CD4-positive, CD25-positive, alpha-beta regulatory T cell (primary cell): ENCODE measurements at places on chromosomes 2 and 18. TPM values are rescaled to one million over a fixed set of nuclear protein-coding genes. Genes with fewer than 3 reads are reported as not detected.
A peak's percentile ranks its signal among the peaks of the same experiment; 100 is the strongest.

GRCh38 chr18:45186832-45187231, 428.4 kb upstream of the SLC14A2 start:
- no peak for DNase-seq
- no peaks in the 10 kb centered on the region for H3K27me3 ChIP-seq
- H3K4me3 ChIP-seq, result no peak overlapping the region
- no peak overlapping the region for H3K27ac ChIP-seq
- H3K4me1 ChIP-seq, result no peaks in the 10 kb centered on the region
- H3K36me3 ChIP-seq, result no peaks in the 10 kb centered on the region

- peak overlapping the region; percentile 78 for H3K4me3 ChIP-seq
- DNase-seq, result no peak
- H3K36me3 ChIP-seq, result no peaks in the 10 kb centered on the region
- H3K4me1 ChIP-seq, result peaks cover 80% of the 10 kb centered on the region
These were observed 6.5 kb downstream of the LPIN1 start for GRCh38 chr2:11752906-11753305.

GRCh38 chr2:205103699-205104098, 558.4 kb downstream of the PARD3B start:
- H3K36me3 ChIP-seq, result no peaks in the 10 kb centered on the region
- H3K27me3 ChIP-seq, result no peaks in the 10 kb centered on the region
- DNase-seq, result no peak
- H3K4me1 ChIP-seq, result no peaks in the 10 kb centered on the region
- H3K4me3 ChIP-seq, result no peak overlapping the region
- no peak overlapping the region for H3K27ac ChIP-seq

DNA sequence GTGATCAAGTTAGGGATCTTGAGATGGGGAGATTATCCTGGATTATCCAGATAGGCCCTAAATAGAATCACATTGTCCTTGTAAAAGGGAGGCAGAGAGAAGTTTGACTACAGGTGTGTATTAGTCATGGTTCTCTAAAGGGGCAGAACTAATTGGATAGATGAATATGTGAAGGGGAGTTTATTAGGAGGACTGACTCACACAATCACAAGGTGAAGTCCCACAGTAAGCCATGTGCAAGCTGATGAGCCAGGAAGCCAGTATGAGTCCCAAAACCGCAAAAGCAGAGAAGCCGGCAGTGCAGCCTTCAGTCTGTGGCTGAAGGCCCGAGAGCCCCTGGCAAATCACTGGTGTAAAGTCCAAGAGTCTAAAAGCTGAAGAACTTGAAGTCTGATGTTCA, 275.8 kb downstream of the KCNS3 start:
- H3K4me1 ChIP-seq, result no peaks in the 10 kb centered on the region
- H3K27me3 ChIP-seq, result no peaks in the 10 kb centered on the region
- H3K4me3 ChIP-seq, result no peak overlapping the region
- H3K36me3 ChIP-seq, result no peaks in the 10 kb centered on the region
- DNase-seq, result no peak
- H3K27ac ChIP-seq, result no peak overlapping the region

GRCh38 chr2:48069769-48070168, 163.5 kb upstream of the FBXO11 start:
- H3K4me3 ChIP-seq, result no peak overlapping the region
- peaks cover 10% of the 10 kb centered on the region for H3K27me3 ChIP-seq
- no peak overlapping the region for H3K27ac ChIP-seq
- no peaks in the 10 kb centered on the region for H3K36me3 ChIP-seq
- H3K4me1 ChIP-seq, result no peaks in the 10 kb centered on the region
- DNase-seq, result no peak

GRCh38 chr2:23568211-23568610, 183.2 kb downstream of the KLHL29 start:
- H3K4me1 ChIP-seq, result no peaks in the 10 kb centered on the region
- H3K27ac ChIP-seq, result no peak overlapping the region
- H3K27me3 ChIP-seq, result peaks cover 2% of the 10 kb centered on the region
- H3K4me3 ChIP-seq, result no peak overlapping the region
- no peak for DNase-seq

DNA sequence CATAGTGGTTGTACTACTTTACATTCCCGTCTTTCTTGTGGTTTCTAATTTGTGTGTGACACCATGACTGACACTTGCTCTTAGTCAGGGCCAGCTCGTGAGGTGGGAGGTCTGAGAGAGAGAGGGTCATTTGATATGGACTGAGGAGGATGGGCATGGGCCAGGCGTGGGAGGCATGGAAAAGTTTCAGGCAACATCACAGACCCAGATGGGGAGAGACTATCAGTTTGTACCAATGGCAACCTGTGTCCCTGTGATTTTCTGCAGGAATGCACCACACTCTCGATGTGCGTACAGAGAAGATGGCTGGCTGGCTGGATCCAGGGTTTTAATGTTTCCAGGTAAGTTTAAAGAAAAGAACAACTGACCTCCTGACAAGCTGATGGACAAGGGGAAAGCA, 273.6 kb downstream of the CYRIA start:
- H3K27me3 ChIP-seq, result no peaks in the 10 kb centered on the region
- H3K36me3 ChIP-seq, result no peaks in the 10 kb centered on the region
- no peak for DNase-seq
- no peaks in the 10 kb centered on the region for H3K4me1 ChIP-seq

GRCh38 chr2:23385351-23385747, 370 bp downstream of the KLHL29 start:
- no peak overlapping the region for H3K27ac ChIP-seq
- peaks cover 10% of the 10 kb centered on the region for H3K4me1 ChIP-seq
- H3K4me3 ChIP-seq, result no peak overlapping the region
- H3K36me3 ChIP-seq, result no peaks in the 10 kb centered on the region
- no peak for DNase-seq

DNA sequence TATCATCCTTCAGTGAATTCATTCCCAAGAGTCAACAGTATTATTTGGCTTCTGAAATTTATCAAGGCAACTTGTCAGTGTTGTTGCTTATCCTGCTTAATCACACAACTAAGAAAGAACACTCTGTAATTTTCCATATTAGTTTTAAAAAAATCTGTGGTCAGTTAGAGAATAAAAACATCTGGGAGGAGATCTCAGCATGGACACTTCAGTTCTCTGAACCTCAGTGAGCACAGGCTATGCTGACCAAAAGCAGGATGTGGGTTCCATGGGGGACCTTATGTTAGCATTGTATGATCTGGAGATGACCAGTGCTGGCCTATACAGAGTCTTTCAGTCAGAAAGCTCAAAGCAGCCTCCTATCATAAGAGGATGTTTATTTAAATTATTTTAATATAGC, 79.1 kb upstream of the KLHL14 start:
- no peaks in the 10 kb centered on the region for H3K4me1 ChIP-seq
- H3K4me3 ChIP-seq, result no peak overlapping the region
- H3K36me3 ChIP-seq, result no peaks in the 10 kb centered on the region
- DNase-seq, result no peak
- H3K27me3 ChIP-seq, result no peaks in the 10 kb centered on the region

GRCh38 chr2:158600155-158600802, 143.5 kb downstream of the PKP4 start:
- H3K36me3 ChIP-seq, result no peaks in the 10 kb centered on the region
- no peaks in the 10 kb centered on the region for H3K27me3 ChIP-seq
- H3K4me1 ChIP-seq, result no peaks in the 10 kb centered on the region
- H3K27ac ChIP-seq, result no peak overlapping the region
- no peak for DNase-seq

Gene MRPL30
- 13.9 TPM for total RNA-seq

Gene MEIS1
- total RNA-seq, result 3.6 TPM

GRCh38 chr2:52115750-52116149, 1083.8 kb upstream of the NRXN1 start:
- H3K36me3 ChIP-seq, result no peaks in the 10 kb centered on the region
- H3K27ac ChIP-seq, result no peak overlapping the region
- H3K4me3 ChIP-seq, result no peak overlapping the region
- H3K4me1 ChIP-seq, result no peaks in the 10 kb centered on the region
- no peaks in the 10 kb centered on the region for H3K27me3 ChIP-seq

DNA sequence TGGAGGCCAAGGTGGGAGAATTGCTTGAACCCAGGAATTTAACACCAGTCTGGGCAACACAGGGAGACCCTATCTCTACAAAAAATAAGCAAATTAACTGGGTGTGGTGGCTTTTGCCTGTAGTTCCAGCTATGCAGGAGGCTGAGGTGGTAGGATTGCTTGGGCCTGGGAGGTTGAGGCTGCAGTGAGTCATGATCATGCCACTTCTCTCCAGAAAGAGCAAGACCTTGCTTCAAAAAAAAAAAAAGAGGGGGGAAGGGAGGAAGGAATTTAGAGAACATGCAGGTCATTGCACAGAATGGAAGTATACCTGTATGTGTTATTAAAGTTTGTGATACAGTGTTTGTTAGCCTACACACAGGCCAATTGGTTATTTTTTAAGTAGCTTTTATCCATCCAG, 25.8 kb downstream of the PKP4 start:
- no peak overlapping the region for H3K27ac ChIP-seq
- H3K36me3 ChIP-seq, result no peaks in the 10 kb centered on the region
- no peak for DNase-seq

Gene ADAM23
- total RNA-seq, result 0.10 TPM

GRCh38 chr2:152465541-152465940, 130.6 kb downstream of the FMNL2 start:
- H3K27me3 ChIP-seq, result peaks cover 4% of the 10 kb centered on the region
- H3K4me1 ChIP-seq, result no peaks in the 10 kb centered on the region
- no peak overlapping the region for H3K4me3 ChIP-seq
- no peaks in the 10 kb centered on the region for H3K36me3 ChIP-seq

GRCh38 chr2:174692256-174692919, 71.9 kb downstream of the CHRNA1 start:
- H3K36me3 ChIP-seq, result no peaks in the 10 kb centered on the region
- no peaks in the 10 kb centered on the region for H3K27me3 ChIP-seq

Gene KLHL41
- not detected for total RNA-seq

DNA sequence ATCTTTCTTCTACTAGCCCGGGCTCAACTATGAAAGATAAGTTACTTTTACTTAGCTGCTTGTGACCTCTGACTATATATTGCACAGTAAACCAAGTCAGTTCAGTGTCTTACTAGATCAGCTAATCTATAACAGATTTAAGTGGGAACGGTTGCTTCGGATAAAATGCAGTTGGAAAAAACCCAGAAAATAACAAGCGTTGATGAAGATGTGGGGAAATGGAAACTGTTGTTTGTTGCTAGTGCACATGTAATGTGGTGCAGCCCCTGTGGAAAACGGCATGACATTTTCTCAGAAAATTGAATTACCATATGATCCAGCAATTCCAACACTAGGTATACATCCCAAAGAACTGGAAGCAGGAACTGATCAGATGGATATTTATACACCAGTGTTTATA, 248.5 kb downstream of the PRKCE start:
- no peaks in the 10 kb centered on the region for H3K4me1 ChIP-seq
- DNase-seq, result no peak
- no peak overlapping the region for H3K27ac ChIP-seq
- no peaks in the 10 kb centered on the region for H3K36me3 ChIP-seq
- no peak overlapping the region for H3K4me3 ChIP-seq

GRCh38 chr18:11146947-11147345, 2.4 kb downstream of the PIEZO2 start:
- H3K4me1 ChIP-seq, result no peaks in the 10 kb centered on the region
- H3K27me3 ChIP-seq, result no peaks in the 10 kb centered on the region
- no peak overlapping the region for H3K4me3 ChIP-seq

- peak; percentile 89 for DNase-seq
- H3K27me3 ChIP-seq, result no peaks in the 10 kb centered on the region
- H3K4me3 ChIP-seq, result peak overlapping the region; percentile 67
- peaks cover 89% of the 10 kb centered on the region for H3K4me1 ChIP-seq
- peak overlapping the region; percentile 81 for H3K27ac ChIP-seq
These were observed 21.2 kb upstream of the ACVR1 start for GRCh38 chr2:157897106-157897971.

DNA sequence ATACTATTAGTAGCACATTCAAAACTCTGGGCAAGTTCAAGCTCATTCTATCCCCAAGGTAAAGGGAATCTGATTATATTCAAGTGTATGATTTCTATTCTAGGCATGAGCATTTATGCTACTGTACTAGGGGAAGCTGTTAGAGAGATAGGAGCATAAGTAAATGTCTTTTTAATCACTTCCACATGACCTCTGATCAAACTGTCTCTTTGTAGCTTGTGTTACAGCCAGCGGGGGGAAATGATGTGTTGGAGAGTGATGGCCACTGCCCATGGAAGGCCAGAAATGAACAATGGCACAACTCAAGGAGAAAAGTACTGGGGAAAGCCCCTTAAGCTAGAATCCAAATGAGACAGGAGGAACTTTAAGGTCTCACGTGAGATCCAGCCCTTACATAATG, 894.9 kb upstream of the CDH2 start:
- H3K27me3 ChIP-seq, result no peaks in the 10 kb centered on the region
- no peak for DNase-seq
- H3K36me3 ChIP-seq, result no peaks in the 10 kb centered on the region

DNA sequence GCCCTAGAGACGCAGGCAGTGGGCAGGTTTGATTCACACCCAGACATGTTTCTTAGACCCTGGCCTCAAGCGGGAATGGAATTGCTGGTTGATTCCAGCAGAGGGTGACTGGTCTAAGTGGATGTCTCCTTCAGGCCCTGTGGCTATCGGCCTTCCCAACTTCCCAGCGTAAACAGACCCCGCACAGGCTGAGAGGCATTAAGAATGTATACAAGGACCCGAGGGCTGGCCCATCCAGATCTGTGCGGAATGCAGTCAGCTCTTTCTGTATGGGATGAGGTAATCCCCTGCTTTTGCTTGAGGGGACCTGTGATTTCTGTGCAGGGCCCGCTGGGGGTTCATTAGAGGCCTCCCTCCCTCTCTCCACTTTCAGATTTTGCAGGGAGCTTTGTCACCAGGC, 6.5 kb downstream of the ACKR3 start:
- no peak overlapping the region for H3K4me3 ChIP-seq
- no peaks in the 10 kb centered on the region for H3K27me3 ChIP-seq
- H3K4me1 ChIP-seq, result no peaks in the 10 kb centered on the region
- no peak overlapping the region for H3K27ac ChIP-seq
- no peak for DNase-seq

DNA sequence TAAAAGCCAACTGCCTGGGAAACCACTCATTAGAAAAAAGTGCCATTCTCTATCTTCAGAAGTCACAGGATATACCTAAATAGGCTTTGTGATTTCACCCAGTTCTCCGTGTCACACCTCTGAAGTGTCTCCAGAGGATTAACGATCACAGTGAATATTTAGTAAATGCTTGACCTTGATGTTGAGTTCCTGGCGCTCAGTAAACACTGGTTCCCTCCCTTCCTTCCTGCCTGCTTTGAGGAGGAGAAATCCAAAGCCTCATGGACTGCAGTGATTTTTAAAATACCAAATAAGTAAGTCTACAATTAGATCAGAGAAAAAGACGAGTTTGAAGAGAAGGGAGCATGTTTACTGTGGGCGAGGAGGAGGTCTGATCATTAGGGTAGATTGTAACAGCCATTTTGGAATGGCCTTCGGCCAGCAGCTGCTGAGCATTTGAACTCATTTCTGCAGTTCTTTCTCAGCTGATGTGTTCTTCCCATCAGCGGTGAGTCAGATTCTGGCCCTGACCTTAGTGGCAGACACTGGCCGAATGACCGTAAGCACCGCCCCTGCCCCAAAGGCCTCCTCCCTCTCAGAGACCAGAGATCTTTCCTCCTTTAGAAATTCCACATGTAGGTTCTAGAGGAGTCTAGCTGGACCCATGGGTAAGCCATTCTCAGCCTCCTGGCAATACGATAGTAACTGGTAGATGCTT, 62.1 kb upstream of the SLC16A14 start:
- DNase-seq, result no peak
- H3K27me3 ChIP-seq, result peaks cover 8% of the 10 kb centered on the region
- H3K36me3 ChIP-seq, result no peaks in the 10 kb centered on the region
